ENCODE measurements at places on chromosomes 5 and 9. TPM values are rescaled to one million over a fixed set of nuclear protein-coding genes. Genes with fewer than 3 reads are reported as not detected.

The REEP2 gene
- polyA plus RNA-seq, result 177 TPM

The IGFBPL1 gene
- 372 TPM for polyA plus RNA-seq

The GFPT2 gene
- 7.4 TPM for polyA plus RNA-seq

The TMC1 gene
- polyA plus RNA-seq, result not detected

The VAV2 gene
- 35.2 TPM for polyA plus RNA-seq

The CNTRL gene
- polyA plus RNA-seq, result 17.0 TPM

The MYO10 gene
- 3.1 TPM for polyA plus RNA-seq

The FREM1 gene
- polyA plus RNA-seq, result 2.6 TPM

The FRRS1L gene
- 20.4 TPM for polyA plus RNA-seq

The TLX3 gene
- not detected for polyA plus RNA-seq

The DTWD2 gene
- polyA plus RNA-seq, result 3.3 TPM

The HMMR gene
- 2.6 TPM for polyA plus RNA-seq

The CCDC152 gene
- polyA plus RNA-seq, result 1.5 TPM

The SLC1A1 gene
- polyA plus RNA-seq, result 30.8 TPM

The ANKRD18B gene
- 2.2 TPM for polyA plus RNA-seq

The AFF4 gene
- polyA plus RNA-seq, result 54.0 TPM

The SLCO6A1 gene
- polyA plus RNA-seq, result not detected

The ARHGEF37 gene
- 0.68 TPM for polyA plus RNA-seq

The SEC61B gene
- polyA plus RNA-seq, result 203 TPM

The GMCL2 gene
- not detected for polyA plus RNA-seq

The SAXO1 gene
- polyA plus RNA-seq, result not detected

The ZFYVE16 gene
- polyA plus RNA-seq, result 74.7 TPM

The NIPAL4 gene
- not detected for polyA plus RNA-seq

The MCTP1 gene
- polyA plus RNA-seq, result 1.1 TPM

The PCDHGA8 gene
- polyA plus RNA-seq, result 0.19 TPM

The PTCH1 gene
- 15.6 TPM for polyA plus RNA-seq

The WWC1 gene
- polyA plus RNA-seq, result 0.97 TPM

The GRXCR2 gene
- 0.36 TPM for polyA plus RNA-seq

The LMX1B gene
- polyA plus RNA-seq, result not detected

The CD180 gene
- polyA plus RNA-seq, result not detected

The C1QTNF3 gene
- 33.1 TPM for polyA plus RNA-seq

The DNAH5 gene
- polyA plus RNA-seq, result 12.8 TPM

The CCDC69 gene
- not detected for polyA plus RNA-seq

The TMEM171 gene
- not detected for polyA plus RNA-seq

The ANXA2R gene
- not detected for polyA plus RNA-seq

Measured in neural cell (in vitro differentiated cells).